Nucleus accumbens (tissue), 56 donors: ENCODE measurements at places on chromosomes 6 and 20.

DNA sequence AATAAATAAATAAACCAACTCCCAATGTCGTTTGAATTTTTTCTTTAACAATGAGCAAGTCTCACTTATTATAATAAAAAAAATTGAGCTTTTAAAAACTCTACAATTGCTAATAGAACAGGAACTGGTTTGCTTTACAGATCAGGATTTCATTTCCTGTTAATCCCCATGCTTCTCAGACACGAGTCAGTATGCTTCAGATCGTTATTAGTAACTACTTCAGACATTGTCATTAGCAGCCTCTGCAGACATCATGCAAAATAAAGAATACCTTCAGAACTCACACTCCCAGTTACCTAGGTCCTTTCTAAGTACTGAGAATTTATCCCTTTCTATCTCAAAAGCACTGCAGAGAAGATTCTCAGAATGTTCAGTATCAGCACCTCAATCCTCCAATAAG, 10.0 kb upstream of the FAM210B start:
- no peak for DNase-seq

GRCh38 chr6:167695831-167696230, 130.9 kb upstream of the AFDN start:
- DNase-seq: no peak

- no peak for DNase-seq
Measured at GRCh38 chr6:47718571-47718970, 20.2 kb downstream of the ADGRF4 start.

DNA sequence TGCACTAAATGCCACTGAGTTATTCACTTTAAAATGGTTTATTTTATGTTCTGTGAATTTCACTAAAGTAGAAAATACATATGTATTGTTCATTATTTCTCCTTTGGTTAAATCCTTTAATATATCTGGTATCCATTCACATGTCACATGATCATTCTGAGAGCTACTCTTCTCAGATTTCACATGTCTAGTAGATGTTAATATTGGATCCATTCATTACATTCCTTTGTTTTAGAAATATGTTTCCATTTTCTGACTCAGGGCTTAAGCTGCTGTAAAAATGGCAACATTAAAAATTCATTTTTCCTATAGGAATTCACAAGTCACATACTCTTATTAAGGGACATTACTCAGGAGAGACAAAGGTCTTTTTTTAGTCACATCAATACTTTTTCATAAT, 205.4 kb downstream of the ZFAND3 start:
- DNase-seq: no peak

DNA sequence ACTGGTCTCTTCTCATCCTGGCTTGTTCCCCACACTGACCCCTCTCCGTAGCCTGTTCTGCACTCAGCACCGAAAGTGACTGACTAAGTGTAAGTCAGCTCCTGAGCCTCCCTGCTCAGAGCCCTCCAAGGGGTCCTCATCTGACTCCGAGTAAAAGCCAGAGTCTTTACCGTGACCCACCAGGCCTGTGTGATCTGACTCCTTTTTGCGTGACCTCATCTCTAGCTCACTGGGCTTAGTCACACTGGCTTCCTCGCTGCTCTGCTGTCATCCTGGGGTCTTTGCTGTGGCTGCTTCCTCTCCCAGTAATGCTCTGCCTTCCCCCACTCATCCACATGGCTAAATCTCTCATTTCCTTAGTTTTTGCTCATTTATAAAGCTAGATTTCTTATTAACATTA, 116.6 kb downstream of the PLCB4 start:
- no peak for DNase-seq

DNA sequence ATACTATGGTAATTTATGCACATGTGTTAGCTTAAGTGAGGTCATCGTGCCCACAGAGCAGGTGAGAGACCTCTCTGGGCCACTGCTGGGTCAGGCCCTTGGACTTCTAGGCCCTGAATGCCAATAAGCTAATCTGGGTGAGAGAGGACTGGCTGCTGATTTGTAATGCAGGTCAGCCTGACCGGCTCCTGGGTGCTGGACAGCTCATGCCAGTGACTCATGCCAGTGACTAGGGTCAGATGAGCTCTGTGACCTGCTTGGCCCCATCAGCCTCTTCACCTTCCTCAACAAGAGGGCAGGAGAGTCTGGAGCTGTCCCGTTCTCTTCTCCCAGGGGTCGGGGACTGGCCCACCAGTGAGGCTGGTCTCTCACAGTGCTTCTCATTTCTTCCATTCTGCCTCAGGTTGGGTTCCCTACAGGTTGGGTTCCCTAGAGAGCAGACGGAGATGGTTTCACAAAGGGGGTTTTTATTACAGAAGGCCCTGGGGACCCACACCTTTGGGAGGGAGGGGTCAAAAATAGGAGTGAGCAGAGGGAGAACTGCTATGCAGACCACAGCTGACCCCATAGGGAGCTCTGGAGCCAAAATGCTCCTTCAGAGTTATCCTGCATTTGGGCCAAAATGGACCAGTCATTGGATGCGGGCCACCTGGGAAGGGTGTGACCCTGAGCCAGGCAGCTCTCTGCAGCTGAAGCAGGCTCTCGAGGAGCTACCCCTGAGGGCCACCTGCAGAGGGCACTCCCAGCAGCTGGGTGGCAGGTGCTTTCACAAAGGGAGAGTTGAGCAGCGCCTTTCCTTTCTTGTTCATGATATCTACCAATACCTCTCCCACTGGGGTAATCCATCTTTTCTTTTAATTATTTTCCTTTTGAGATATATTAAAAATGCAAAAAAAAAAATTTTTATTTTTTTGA, 2.2 kb upstream of the OXT start:
- DNase-seq: no peak

GRCh38 chr20:50004229-50004628, 21.4 kb downstream of the SNAI1 start:
- no peak for DNase-seq

- DNase-seq: no peak
Measured at GRCh38 chr6:149208134-149208601, 109.3 kb upstream of the TAB2 start.

GRCh38 chr6:160004419-160005175, 35.7 kb downstream of the IGF2R start:
- no peak for DNase-seq

- no peak for DNase-seq
Measured at GRCh38 chr20:48846516-48847492, 19.0 kb upstream of the PREX1 start.

DNA sequence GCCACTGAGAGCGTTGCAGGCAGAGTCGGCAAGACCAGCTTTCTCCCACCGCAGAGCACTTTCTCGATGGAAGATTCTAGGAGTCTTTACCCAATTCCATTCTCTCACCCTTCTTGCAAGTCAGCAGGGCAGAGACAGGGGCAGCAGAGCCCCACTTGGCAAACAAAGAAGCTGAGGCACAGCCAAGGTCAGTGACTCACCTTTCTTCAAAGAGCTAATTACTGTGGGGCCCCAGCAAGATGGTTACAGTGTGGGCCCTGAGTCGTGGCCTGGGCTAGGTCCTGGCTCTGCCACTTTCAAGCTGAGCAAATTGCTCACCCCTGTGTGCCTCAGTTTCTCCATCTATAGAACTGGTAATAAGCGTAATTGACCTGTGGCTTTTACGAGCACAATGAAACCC, 277.0 kb downstream of the PREX1 start:
- DNase-seq: no peak

- no peak for DNase-seq
Measured at GRCh38 chr6:167272696-167273379, 18.3 kb upstream of the UNC93A start.

GRCh38 chr6:161219680-161220079, 54.2 kb downstream of the AGPAT4 start:
- DNase-seq: no peak

DNA sequence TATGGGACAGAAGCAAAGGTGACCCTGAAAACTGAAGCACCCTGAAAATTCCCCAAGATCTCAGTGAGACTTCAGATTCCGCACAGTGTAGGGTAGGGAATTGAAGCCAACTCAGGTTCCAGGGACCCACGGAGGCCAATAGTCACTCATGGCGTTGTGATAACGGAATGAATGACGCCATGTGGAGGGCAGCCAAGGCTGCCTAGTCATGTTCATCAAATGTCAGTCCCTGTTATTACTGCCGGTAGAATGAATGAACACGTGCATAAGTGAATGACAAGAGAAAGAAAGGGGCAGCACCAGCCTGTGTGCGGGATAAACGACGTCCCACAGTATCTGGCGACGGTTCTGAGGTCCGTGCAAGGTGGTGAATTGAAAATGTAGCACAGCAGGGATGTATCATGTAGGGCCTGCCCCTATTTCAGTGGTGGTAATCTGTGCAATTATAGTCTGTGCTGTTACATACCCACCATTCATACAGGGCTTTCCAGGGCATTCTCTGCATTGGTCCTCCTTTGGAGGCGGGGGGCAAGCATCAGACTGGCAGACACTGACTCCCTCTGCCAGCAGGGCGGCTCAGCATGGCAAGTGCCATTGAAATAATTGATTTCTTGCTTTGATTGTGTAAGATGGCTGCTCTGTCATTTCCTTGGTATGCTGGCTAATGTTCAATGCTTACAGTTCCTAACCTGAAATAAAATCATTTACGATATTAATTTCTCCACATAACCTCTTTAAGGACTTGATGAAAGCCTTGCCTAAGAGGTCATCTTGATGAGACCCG, 386.9 kb downstream of the CDH4 start:
- no peak for DNase-seq

- no peak for DNase-seq
Measured at GRCh38 chr6:33164665-33165373, 27.4 kb downstream of the COL11A2 start.

DNA sequence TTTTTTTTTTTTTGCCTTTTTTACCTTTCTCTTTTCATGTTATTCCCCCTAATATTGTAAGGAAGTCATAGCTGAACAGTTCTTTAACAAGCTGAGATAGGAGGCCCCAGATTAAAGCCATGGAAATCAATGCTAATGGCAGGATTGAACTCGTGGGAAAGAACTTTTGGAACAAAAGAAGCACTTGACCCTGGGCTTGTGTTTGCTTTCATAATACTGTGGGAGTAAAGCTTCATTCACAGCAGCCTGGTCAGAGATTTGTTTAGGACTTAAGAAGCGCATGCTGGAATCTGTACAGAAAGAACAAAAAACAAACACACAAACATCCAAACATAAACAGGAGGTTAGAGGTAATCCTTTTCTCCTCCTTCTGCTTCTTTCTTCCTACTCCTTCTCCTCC, 5.1 kb downstream of the HEY2 start:
- DNase-seq: no peak

DNA sequence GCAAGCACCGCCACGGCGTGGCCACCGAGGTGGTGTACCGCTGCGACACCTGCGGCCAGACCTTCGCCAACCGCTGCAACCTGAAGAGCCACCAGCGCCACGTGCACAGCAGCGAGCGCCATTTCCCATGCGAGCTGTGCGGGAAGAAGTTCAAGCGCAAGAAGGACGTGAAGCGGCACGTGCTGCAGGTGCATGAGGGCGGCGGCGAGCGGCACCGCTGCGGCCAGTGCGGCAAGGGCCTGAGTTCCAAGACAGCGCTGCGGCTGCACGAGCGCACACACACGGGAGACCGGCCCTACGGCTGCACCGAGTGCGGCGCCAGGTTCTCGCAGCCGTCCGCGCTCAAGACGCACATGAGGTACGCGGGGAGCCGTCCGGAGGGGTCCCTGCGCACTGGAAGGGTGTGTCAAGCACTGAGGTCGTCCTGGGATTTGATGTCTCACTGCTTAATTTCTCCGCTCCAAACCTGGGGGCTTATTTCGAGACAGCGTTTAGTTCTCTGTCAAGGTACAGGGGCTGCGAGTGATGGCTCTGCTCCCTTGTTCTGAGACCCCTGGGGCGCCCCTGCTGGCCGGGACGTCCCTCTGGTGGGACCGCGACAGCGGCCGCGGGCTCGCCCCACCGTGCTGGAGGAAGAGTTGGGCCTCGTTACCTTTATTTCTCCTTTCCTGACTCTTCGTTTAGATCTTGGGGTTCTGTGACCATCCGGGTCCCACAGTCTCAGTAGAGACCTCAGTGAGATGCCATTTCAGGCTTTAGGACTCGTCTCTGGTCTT, 3.6 kb downstream of the GZF1 start:
- DNase-seq: no peak

DNA sequence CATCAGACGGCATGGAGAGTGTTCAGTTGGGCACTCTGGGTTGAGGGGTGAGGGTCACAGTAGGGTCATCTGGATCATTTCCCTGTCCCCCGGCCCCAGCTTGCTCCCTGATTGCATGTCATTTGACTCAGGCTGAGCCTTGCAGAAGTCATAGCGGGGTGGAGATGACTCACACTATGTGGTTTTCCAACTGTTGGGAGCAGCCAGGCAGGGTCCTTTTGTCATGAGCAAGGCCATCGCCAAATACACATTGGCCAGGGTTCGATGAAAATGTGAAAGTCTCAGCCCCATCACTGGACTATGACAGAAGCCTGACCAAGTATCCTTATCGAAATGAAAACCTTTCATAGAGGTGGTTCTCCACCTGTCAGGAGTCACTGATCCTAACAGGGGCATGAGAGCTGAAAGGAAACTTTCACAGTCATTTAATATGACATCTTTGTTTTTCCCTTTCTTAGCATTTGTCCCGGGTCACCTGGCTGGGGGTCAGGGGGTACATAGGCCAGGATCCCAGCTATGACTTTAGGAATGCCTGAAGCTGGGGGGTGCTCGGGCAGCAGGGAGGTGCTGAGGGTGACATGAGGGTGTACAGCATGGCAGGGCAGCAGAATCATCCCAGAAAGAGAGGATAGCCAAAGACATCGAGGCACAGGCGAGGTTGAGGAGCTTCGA, 70.2 kb upstream of the CD93 start:
- DNase-seq: no peak

DNA sequence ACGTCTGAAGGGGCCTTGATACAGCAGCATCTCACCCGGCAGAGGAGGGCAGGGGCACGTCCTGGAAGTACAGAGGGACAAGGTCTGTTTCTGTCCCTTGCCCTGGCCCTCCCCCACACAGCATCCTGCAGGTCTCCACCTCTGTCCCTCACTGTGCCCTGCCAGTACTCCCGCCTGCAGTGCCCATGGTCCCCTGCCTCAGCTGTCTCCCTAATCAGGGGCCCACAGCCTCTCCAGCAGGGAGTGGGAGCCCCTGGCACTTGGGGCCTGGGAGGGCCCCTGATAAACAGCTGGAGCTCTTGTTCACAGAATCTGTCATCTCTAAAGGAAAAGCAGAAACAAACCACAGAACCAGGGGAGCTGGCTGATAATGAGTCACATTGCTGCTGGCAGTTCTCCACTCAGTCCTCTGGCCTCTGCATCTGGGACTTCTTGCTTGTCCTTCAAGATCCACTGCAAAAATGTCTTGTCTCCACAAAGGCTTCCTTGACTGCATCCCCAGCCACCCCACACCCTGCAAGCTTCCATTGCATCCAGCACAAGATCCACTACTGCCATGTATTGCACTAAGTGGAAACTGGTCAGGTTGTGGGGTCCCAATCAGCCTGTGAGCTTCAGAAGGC, 33.2 kb upstream of the TAF8 start:
- DNase-seq: no peak
